ENCODE measurements at places on chromosomes 2 and 18.
A peak's percentile ranks its signal among the peaks of the same experiment; 100 is the strongest.

GRCh38 chr2:222256250-222256649 is 42.5 kb downstream of the PAX3 start:
- no peak for DNase-seq

DNA sequence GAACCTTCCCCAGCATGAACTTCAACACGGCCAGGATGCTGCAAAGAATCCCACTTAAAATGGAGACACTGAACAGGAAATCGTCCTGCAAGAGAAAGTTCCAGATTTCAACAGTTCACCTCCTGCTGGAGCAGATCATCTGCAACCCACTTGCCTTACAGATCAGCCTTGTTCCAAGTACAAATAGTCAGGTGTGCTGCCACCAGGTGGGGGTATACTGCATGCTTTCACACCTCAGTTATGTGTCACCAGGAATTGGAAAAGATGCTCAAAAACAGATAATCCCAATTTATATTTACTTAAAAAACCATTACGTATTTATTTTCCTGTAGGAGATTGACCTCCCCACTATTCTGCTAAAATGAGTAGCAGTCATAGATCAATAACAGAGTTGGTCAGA is 212.3 kb downstream of the MGAT5 start:
- no peak for DNase-seq

GRCh38 chr2:63257473-63257872 is 206.8 kb downstream of the OTX1 start:
- peak; percentile 5 for DNase-seq

DNA sequence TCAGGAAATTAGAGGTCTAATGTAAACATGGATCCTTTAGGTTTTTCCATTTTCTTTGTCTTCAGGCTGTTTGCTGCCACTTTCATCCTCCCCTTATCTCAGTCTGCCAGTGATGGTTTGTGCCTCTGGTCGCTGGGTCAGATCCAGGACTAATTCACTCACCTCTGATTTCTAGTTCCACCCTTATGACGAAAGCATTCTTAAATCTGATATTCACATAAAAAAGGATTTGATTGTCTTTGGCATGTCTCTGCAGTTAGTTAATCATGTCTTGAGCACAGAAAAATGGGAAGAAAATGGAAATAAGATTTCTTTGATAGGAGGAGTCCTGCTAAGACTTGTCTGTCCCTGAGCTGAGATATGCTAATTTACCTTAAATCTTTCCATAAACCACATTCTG is 4.6 kb downstream of the IL1RL1 start:
- DNase-seq: no peak

GRCh38 chr2:218301176-218301819 is 9.0 kb upstream of the TMBIM1 start:
- DNase-seq: peak; percentile 87

- DNase-seq: no peak
Measured at GRCh38 chr2:111972955-111973565, 74.7 kb downstream of the MERTK start.

- no peak for DNase-seq
Measured at GRCh38 chr18:42341423-42341822, 386.4 kb downstream of the PIK3C3 start.

DNA sequence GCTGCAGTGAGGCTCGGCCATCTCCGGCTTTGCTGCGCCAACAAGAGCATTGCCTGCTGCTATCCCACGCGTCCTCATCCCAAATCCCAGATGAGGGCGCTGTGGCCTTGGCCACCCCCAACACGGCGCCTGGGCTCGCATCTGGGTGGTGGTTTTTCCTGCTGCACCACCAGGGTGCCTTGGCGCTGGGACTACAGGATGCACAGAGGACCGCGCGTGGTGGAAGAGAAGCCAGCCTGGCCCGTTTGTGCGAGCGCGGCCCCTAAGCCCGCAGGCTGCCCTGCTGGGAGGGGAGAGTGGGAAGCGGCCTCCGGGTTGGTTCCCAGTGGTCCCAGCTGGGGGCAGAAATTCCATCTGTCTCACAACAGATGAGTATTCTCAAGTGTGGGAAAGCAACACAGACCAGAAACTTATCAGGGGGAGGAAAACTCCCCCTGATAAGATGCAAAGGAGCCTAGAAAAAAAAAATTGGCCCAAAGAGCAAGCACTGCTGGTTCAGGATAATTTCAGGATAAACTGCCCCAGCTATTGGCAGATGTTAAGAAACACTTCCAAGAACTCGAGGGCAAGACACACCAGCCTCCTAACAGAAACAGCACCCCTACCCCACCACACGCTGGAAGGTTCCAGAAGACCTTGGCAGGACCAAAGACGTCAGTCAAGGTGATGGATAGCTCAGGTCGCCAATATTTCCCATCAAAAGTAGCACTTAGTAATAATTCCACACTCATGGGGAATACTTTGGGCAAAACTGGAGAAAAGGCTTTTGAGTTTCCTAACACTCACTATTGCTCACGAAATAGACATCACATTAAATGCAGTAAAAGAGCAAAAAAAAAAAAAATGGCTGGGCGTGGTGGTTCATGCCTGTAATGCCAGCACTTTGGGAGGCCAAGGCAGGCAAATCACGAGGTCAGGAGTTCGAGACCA is 152.1 kb downstream of the PXDN start:
- no peak for DNase-seq
